Aorta (tissue), 5 donors: ENCODE measurements at places on chromosomes 16 and 17. TPM values are rescaled to one million over a fixed set of nuclear protein-coding genes. Genes with fewer than 3 reads are reported as not detected.
A peak's percentile ranks its signal among the peaks of the same experiment; 100 is the strongest.

The PLK1 gene
- 1.6 TPM for total RNA-seq

The RUNDC3A gene
- total RNA-seq = not detected

The ADAD2 gene
- total RNA-seq = 0.33 TPM

The ABCA10 gene
- 6.3 TPM for total RNA-seq

The ITGAL gene
- total RNA-seq = 13.8 TPM

The QPRT gene
- 1.6 TPM for total RNA-seq

GRCh38 chr16:67447508-67448076 lies 16.7 kb downstream of the HSD11B2 start:
- H3K36me3 ChIP-seq = peaks cover 2% of the 10 kb centered on the region
- H3K4me1 ChIP-seq = no peaks in the 10 kb centered on the region
- no peak for DNase-seq
- H3K4me3 ChIP-seq = no peak overlapping the region
- no peak overlapping the region for H3K27ac ChIP-seq

DNA sequence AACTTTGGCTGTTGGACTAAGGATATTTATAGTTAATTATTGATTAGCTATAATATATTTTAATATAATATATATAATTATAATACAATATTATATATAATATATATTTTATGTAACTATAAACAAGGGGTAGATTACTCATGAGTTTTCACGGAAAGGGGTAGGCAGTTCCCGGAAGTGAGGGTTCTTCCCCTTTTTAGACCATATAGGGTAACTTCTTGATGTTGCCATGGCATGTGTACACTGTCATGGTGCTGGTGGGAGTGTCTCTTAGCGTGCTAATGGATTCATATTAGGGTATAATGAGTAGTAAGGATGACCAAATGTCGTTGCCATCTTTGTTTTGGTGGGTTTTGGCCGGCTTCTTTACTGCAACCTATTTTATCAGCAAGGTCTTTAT lies 315.6 kb downstream of the WWOX start:
- no peaks in the 10 kb centered on the region for H3K36me3 ChIP-seq
- H3K27ac ChIP-seq = no peak overlapping the region
- no peak for DNase-seq
- no peaks in the 10 kb centered on the region for H3K27me3 ChIP-seq
- H3K4me1 ChIP-seq = no peaks in the 10 kb centered on the region
- no peak overlapping the region for H3K4me3 ChIP-seq

DNA sequence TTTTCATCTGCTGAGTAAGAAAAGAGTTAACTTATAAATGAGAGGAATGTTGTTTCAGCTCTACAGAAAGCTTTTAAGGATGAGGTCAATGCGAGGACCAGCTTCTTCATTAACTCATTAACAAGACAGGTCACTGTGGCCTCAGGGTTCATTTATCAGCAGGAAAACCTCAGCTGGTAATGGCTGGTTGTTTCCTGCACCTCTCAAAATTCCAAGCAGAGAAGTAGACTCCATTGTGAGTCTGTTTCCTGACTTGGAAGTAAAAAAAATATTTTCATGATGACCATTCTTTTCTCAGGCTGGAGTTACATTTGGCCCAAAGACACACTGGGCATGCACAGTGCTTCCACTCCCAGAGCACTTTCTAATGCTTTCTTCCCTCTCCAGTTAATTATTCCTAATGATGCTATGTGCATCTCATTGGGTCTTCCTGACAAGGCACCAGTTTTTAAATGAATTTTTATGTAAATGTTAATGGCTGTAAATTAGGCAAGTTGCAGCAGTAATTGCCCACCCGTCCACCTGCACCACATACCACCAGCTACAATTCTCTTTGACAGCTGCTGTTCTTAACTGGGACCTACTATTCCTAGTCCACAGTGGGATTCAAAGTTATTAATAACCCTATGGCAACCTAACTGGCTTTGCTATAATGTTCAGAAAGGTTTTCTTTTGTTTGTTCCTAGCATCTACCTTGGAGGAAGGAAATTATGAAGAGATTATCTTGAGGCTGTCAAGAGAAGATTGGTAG lies 89.5 kb upstream of the BCAR1 start:
- no peak for DNase-seq
- H3K27me3 ChIP-seq = no peaks in the 10 kb centered on the region
- peaks cover 16% of the 10 kb centered on the region for H3K4me1 ChIP-seq
- peak overlapping the region; percentile 69 for H3K27ac ChIP-seq
- H3K36me3 ChIP-seq = no peaks in the 10 kb centered on the region

DNA sequence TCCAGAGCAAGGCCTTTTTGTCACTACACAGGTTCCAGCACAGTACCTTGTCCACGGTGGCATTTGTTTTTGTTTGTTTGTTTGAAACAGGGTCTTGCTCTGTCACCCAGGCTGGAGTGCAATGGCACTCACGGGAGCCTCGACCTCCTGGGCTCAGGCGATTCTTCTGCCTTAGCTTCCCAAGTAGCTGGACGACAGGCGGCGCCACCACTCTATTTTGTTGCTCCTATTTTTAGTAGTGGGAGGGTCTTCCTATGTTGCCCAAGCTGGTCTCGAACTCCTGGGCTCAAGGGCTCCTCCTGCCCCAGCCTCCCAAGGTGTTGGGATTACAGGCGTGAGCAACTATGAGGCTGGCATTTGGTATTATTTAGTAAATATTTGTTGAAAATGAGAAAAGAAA lies 10.3 kb downstream of the MRC2 start:
- H3K27ac ChIP-seq = no peak overlapping the region
- DNase-seq = peak; percentile 13
- H3K27me3 ChIP-seq = no peaks in the 10 kb centered on the region
- no peak overlapping the region for H3K4me3 ChIP-seq

DNA sequence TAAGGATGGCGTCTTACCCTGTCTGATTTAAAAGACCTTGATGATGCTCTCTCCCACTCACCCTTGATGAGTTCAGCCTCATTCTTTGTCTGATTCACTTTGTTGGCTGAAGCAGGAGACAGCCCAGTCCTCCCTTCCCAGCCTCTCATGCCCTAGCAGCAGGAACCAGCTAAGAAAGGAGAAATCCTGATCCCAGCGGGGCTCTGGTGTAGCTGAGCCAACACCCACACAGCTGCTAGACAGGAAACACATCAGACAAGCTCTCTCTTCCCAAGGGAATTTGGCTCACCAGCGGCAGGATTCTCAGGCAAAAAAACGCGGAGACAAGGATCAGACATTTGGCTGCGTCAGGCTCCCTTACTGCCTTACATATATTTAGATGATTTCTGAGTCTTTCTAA lies 211.5 kb downstream of the CDH11 start:
- H3K27me3 ChIP-seq = no peaks in the 10 kb centered on the region
- H3K36me3 ChIP-seq = no peaks in the 10 kb centered on the region
- no peak overlapping the region for H3K27ac ChIP-seq
- DNase-seq = peak; percentile 75
- H3K4me3 ChIP-seq = no peak overlapping the region

GRCh38 chr17:17691468-17692263 lies 10.4 kb downstream of the RAI1 start:
- no peaks in the 10 kb centered on the region for H3K36me3 ChIP-seq
- no peaks in the 10 kb centered on the region for H3K27me3 ChIP-seq
- H3K4me3 ChIP-seq = no peak overlapping the region
- no peak for DNase-seq
- no peak overlapping the region for H3K27ac ChIP-seq

DNA sequence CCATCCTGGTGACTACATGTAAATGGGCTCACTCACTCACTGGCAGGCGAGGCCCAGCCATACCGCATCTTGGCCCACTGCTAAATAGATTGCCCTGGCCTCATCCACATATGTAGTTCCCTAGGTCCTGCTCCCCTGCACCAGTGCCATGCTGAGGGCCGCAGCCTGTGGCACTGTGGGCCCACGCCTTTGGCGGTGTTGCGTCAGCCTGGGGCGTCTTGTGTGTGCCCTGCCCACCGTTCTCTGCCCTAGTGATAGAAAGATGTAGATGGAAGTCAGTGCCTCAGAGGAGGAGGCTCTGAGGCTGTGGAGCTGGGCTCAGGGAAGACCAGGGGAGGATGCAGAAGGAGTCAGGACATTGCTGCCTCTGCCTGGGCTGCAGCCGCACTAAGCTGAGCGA lies 18.9 kb downstream of the C17orf75 start:
- DNase-seq = peak; percentile 48
- H3K4me3 ChIP-seq = no peak overlapping the region
- H3K4me1 ChIP-seq = no peaks in the 10 kb centered on the region
- H3K27ac ChIP-seq = no peak overlapping the region
- H3K27me3 ChIP-seq = no peaks in the 10 kb centered on the region

DNA sequence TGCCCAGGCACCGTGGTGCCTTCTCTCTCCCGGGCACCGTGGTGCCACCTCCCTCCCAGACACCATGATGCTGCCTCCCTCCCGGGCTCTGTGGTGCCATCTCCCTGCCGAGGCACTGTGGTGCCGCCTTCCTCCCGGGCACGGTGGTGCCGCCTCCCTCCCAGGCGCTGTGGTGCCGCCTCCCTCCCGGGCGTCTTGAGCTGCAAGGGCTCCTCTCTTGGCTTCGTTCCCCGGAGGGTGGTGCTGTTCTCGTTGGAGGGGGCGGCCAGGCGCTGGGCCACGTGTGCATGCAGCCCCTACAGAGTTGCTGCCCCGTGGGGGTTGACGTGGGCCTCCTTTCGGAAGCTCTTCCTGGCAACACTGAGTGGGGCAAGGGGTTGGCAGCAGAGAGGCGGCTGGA lies 8.2 kb downstream of the CENPX start:
- no peaks in the 10 kb centered on the region for H3K4me1 ChIP-seq
- H3K27me3 ChIP-seq = no peaks in the 10 kb centered on the region
- H3K27ac ChIP-seq = no peak overlapping the region

- no peaks in the 10 kb centered on the region for H3K27me3 ChIP-seq
- H3K36me3 ChIP-seq = no peaks in the 10 kb centered on the region
- no peak overlapping the region for H3K4me3 ChIP-seq
These were observed 85.3 kb downstream of the HAPSTR1 start for GRCh38 chr16:9176547-9177418.

DNA sequence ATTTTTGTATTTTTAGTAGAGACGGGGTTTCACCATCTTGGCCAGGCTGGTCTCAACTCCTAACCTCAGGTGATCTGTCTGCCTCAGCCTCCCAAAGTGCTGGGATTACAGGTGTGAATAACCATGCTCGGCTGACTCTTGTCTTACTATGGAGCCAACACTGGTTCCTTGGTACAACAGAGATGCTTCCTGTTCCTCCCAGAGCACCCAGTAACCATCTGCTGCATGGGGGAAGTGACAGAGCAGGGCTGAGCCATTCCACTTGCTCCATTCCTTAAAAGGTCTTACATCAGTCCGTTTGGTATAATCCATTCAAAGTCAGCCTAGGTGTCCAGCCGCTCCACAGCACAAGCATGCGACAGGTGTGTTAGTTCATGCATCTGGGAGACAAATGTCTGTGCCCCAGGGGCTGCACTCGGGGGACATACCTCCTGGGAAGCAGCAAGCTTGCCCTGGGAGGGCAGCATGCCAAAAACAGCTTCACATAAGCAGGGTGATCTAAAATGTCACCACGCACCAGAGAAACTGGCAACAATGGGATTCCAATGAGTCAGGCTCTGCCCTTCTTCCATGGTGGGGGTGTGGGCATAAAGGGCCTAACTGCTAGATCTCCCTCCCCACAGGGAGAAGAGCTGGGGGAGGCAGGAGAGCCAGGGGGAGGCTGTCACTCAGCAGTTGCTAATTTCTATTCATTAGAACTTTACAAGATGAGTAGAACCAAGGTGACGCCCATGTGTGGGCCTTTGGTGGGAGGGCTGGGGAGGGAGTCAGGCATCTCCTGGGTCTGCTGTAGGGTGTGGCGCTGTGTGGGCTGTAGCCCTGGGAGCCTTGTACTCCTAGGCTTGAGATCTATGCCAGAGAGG lies 35.5 kb downstream of the PIPOX start:
- peaks cover 10% of the 10 kb centered on the region for H3K36me3 ChIP-seq
- no peaks in the 10 kb centered on the region for H3K4me1 ChIP-seq
- no peak for DNase-seq
- no peak overlapping the region for H3K4me3 ChIP-seq
- H3K27ac ChIP-seq = no peak overlapping the region
